ENCODE measurements at places on chromosomes 16 and 17. TPM values are rescaled to one million over a fixed set of nuclear protein-coding genes. Genes with fewer than 3 reads are reported as not detected.
A peak's percentile ranks its signal among the peaks of the same experiment; 100 is the strongest.

The FOXN1 gene
- not detected for total RNA-seq

- no peaks in the 10 kb centered on the region for H3K27me3 ChIP-seq
- no peak overlapping the region for H3K4me3 ChIP-seq
- peaks cover 4% of the 10 kb centered on the region for H3K36me3 ChIP-seq
- peaks cover 4% of the 10 kb centered on the region for H3K4me1 ChIP-seq
- H3K27ac ChIP-seq, result no peak overlapping the region
- DNase-seq, result no peak
Measured at GRCh38 chr17:30170415-30170987, 53.9 kb downstream of the NSRP1 start.

DNA sequence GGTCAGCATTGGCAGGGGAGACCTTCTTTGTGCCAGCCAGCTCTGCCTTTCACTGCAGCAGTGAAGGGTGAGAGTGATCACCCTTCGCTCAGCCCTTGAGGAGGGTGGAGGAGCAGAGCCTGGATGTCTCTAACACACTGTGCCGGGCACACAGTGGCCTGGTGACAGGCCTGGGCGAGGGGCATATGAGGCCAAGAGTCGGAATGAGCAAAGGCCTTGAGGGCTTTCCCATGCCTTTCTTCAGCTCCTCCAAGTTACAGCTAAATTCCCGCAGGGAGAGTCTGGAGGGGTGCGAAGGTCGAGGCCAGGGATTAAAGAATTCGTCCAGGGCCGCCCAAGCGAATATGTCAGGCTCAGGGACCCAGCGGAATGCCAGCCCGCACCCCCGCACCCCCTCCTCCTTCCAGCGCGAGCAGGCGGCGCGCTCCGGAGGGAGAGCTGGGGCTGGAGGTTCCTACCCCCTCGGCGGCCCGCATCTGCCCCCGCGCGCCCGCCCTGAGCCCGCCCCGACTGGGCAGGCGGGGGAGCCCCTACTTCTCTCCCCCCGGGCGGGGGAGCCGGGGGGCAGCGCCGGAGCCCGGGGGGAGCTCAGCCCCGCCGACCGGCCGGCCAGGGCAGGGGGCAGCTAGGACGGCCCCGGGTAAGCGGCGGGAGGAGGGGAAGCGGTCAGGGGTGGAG lies at the start of gene RASL10B:
TSS of gene RASL10B (plus strand) at position 401 of the 678 bp plus-strand sequence. CDS start 3,546 bp downstream, outside the sequence.
- H3K27me3 ChIP-seq, result no peaks in the 10 kb centered on the region
- peak within 1 kb of the TSS; percentile 69 for H3K4me3 ChIP-seq

The TNP2 gene
- not detected for total RNA-seq

GRCh38 chr17:73317513-73318426 lies 6.0 kb upstream of the CDC42EP4 start:
- DNase-seq, result no peak
- H3K27ac ChIP-seq, result no peak overlapping the region
- no peak overlapping the region for H3K4me3 ChIP-seq
- peaks cover 7% of the 10 kb centered on the region for H3K4me1 ChIP-seq
- no peaks in the 10 kb centered on the region for H3K27me3 ChIP-seq

The TMEM204 gene
- 2.9 TPM for total RNA-seq
